ENCODE measurements at places on chromosomes 12 and 14. TPM values are rescaled to one million over a fixed set of nuclear protein-coding genes. Genes with fewer than 3 reads are reported as not detected.
A peak's percentile ranks its signal among the peaks of the same experiment; 100 is the strongest.

DNA sequence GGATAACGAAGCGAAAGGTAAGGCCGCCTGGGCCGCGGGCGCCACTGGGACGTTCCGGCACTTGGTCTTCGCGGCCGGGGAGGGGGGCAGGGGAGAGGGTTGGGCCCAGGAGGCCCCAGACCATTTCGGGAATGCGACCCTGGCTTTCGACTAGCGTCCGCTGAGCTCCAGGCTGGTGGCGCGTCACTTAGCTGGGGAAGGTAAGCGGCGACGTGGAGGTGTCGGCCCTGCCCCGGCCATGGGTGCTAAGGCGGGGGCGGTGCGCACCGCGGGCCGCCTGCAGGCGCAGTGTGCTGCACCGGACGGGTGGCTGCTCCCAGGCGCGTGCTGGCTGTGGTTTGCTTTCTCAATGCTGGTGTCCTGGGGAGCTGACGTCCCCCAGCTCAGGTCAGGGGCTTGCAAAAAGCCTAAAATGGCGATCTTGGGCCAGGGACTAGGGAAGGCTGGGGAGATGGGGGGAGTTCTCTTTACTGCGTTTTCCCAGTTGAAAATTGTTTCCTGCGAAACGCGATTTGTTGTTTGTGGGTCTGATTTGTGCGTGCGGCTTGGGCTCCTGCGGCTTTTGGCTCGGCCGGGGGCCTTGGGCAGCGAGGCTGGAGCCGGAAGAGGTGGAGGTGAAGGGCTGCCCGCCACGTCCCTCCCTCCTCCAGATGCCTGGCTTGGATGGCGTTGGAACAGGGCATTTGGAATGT, 1.2 kb downstream of the HOXC10 start:
- no peak overlapping the region for H3K27ac ChIP-seq
- peaks cover 27% of the 10 kb centered on the region for H3K4me1 ChIP-seq
- H3K36me3 ChIP-seq, result no peaks in the 10 kb centered on the region
- DNase-seq, result no peak
- no peak overlapping the region for H3K4me3 ChIP-seq

- no peaks in the 10 kb centered on the region for H3K36me3 ChIP-seq
- H3K4me1 ChIP-seq, result no peaks in the 10 kb centered on the region
These were observed 243.7 kb upstream of the DIO2 start for GRCh38 chr14:80455031-80455430.

DNA sequence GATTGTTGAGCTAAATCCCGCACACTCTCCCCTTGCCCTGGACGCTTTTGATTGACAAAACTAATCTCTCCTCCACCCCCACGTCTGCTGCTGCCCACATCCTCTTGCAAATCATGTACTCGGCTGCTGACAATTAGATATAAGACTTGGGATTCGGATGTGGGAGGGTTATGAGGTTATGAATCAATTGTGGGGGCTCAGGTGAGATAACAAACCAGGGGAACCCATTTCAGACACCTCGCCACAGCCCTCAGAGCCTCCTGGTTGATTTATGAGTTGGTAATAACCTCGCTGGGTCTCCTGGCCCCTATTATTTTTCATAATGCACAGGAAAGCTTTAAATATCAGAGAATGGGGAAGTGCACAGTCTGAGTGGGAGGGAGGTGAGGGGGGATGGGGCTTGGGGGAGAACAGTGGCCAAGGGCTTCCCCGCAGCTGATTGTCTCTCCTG, 449.9 kb downstream of the DPF3 start:
- DNase-seq, result no peak
- no peaks in the 10 kb centered on the region for H3K36me3 ChIP-seq
- H3K4me1 ChIP-seq, result no peaks in the 10 kb centered on the region
- no peaks in the 10 kb centered on the region for H3K27me3 ChIP-seq
- H3K27ac ChIP-seq, result no peak overlapping the region

GRCh38 chr12:4567073-4567881, 5.3 kb downstream of the DYRK4 start:
- H3K27ac ChIP-seq, result no peak overlapping the region
- no peak overlapping the region for H3K4me3 ChIP-seq
- H3K27me3 ChIP-seq, result no peaks in the 10 kb centered on the region
- H3K36me3 ChIP-seq, result no peaks in the 10 kb centered on the region
- H3K4me1 ChIP-seq, result peaks cover 3% of the 10 kb centered on the region

DNA sequence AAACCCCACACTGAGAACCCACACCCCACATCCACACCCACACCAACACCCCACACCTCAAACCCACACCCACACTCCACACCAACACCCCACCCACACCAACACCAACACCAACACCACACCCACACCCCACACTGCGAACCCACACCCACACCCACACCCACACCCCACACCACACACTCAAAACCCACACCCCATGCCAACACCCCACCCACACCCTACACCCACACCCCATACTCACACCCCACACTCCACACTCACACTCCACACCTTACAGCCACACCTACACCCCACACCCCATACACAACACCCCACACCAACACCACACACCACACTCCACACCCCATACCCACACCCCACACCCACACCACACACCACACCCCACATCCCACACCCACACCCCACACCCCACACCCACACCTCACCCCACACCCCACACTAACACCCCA, 38.0 kb downstream of the TMEM120B start:
- H3K4me1 ChIP-seq, result peaks cover 14% of the 10 kb centered on the region
- DNase-seq, result no peak
- H3K4me3 ChIP-seq, result no peak overlapping the region
- no peaks in the 10 kb centered on the region for H3K27me3 ChIP-seq

GRCh38 chr14:25132732-25133422, 82.9 kb upstream of the STXBP6 start:
- no peak overlapping the region for H3K27ac ChIP-seq
- H3K36me3 ChIP-seq, result no peaks in the 10 kb centered on the region
- DNase-seq, result peak; percentile 86
- no peaks in the 10 kb centered on the region for H3K27me3 ChIP-seq
- H3K4me1 ChIP-seq, result peaks cover 4% of the 10 kb centered on the region

DNA sequence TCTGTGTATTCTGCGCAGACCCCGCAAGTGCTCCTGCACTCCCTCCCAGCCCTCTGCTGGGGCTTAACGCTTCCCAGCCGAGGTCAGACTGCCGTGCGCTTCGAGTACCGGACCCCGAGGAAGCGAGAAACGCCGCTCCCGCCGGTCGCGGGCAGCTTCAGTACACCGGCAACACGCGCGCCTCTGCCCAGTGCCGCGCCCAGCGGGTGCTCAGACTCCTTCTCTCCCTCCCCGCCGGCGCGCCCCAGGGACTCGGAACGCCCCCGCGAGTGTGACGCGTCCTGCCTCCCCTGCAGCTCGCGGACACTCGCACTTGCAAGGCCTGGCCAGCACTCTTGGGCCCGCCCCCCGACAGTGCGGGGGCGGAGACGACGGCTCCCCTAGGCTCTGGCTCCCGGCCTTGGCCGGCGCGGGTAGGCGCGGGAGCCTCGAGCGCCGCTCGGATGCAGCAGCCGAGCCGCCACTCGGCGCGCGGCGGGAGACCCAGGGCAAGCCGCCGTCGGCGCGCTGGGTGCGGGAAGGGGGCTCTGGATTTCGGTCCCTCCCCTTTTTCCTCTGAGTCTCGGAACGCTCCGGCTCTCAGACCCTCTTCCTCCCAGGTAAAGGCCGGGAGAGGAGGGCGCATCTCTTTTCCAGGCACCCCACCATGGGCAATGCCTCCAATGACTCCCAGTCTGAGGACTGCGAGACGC, at the start of gene PTGER2:
Gene PTGER2 (plus strand): TSS at position 410 of the 692 bp plus-strand sequence. CDS start 237 bp downstream, at position 647.
- peak; percentile 69 for DNase-seq
- H3K4me1 ChIP-seq, result peaks cover 18% of the 10 kb centered on the region
- H3K27ac ChIP-seq, result peak within 1 kb of the TSS; percentile 3
- peak within 1 kb of the TSS; percentile 24 for H3K4me3 ChIP-seq
- H3K27me3 ChIP-seq, result peaks cover 6% of the 10 kb centered on the region

DNA sequence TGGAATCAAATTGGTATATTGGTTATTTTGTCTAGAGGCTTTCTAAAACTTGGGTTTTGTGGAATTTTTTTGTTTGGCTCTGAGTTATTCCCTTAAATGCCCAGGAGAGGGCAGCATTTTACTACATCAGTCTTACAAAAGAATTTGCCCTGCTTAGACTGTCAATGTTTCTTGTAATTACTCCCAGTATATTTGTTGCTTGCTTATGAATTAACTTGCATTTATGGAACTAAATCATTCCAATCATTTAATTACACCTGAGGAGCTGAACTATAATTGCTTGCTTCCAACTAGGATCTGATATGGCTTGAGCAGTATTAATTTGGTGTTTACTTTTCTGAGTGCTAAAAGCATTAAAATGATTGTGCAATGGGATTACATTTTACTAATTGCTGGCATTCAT, 48.7 kb downstream of the MIPOL1 start:
- no peak overlapping the region for H3K27ac ChIP-seq
- no peak overlapping the region for H3K4me3 ChIP-seq
- H3K4me1 ChIP-seq, result no peaks in the 10 kb centered on the region
- H3K27me3 ChIP-seq, result no peaks in the 10 kb centered on the region

GRCh38 chr14:102620413-102620812, 28.0 kb downstream of the RCOR1 start:
- H3K4me1 ChIP-seq, result peaks cover 17% of the 10 kb centered on the region
- no peaks in the 10 kb centered on the region for H3K36me3 ChIP-seq
- H3K4me3 ChIP-seq, result no peak overlapping the region
- H3K27me3 ChIP-seq, result no peaks in the 10 kb centered on the region

DNA sequence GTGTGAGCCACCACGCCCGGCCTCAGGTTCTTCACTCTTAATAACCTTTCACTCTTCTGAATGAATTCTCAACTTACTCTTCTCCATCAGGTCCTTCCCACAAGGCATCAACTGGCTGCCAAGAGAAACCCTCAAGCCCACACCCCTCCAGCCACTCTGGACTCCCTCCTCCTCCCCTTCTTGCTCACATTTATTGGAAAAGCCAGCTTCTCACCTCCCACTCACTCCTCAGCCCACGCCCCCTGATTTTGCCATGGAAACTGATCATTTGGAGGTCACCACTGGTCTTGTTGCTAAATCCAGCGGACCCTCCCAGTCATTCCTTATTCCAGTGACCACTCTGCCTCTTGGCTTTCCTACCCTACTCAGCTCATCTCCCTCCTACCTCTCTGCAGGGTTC, 17.4 kb upstream of the ACVR1B start:
- no peak overlapping the region for H3K27ac ChIP-seq
- no peak for DNase-seq
- H3K36me3 ChIP-seq, result no peaks in the 10 kb centered on the region
- no peaks in the 10 kb centered on the region for H3K27me3 ChIP-seq
- H3K4me1 ChIP-seq, result peaks cover 8% of the 10 kb centered on the region
- no peak overlapping the region for H3K4me3 ChIP-seq

- no peak for DNase-seq
- H3K27ac ChIP-seq, result no peak overlapping the region
- peaks cover 6% of the 10 kb centered on the region for H3K36me3 ChIP-seq
- no peak overlapping the region for H3K4me3 ChIP-seq
- no peaks in the 10 kb centered on the region for H3K27me3 ChIP-seq
These were observed 153.7 kb downstream of the PCNX1 start for GRCh38 chr14:71060825-71061455.

DNA sequence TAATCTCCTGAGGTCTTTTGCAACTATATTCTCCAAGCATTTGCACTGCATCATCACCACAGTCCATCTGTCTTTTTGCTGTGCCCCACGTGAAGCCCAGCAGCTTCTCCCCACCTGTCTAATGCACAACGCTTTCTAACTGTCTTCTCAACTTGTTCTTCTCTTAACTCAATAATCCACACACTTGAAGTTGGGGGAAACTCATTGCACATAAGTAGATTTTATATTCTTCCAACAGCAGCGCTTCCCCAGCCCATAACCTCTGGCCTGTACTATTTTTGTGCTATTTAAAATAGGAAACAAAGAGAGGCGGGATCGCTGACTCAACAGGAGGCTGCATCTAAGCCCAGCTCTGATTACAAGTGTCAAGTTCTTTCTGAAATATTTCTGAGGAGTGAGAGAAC, 226.7 kb downstream of the GXYLT1 start:
- no peaks in the 10 kb centered on the region for H3K27me3 ChIP-seq
- H3K4me1 ChIP-seq, result no peaks in the 10 kb centered on the region
- no peak for DNase-seq
- no peak overlapping the region for H3K27ac ChIP-seq

- no peak for DNase-seq
- no peak overlapping the region for H3K4me3 ChIP-seq
- peaks cover 5% of the 10 kb centered on the region for H3K36me3 ChIP-seq
- H3K27ac ChIP-seq, result no peak overlapping the region
These were observed 111.9 kb downstream of the LRRK2 start for GRCh38 chr12:40336573-40337199.

DNA sequence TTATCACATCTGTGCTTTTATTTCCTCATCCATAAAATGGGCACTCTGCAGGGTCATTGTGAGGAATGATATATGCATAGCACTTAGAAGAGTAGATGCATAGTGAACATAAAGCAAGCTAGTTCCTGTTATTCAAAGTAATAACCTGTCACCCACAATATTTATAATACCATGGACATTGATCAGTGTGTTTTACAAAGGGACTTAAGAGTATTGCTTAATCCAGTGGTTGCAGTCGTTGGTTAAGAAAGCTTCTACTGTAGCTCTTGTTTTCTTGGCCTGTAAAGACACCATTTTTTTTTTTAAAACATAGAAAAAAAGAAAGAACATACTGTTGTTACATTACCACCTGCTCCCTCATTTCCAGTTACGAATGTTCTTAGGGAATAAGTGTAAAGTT, 13.1 kb downstream of the METAP2 start:
- H3K4me1 ChIP-seq, result peaks cover 6% of the 10 kb centered on the region
- H3K27me3 ChIP-seq, result no peaks in the 10 kb centered on the region
- H3K36me3 ChIP-seq, result no peaks in the 10 kb centered on the region
- H3K4me3 ChIP-seq, result no peak overlapping the region
- DNase-seq, result no peak

DNA sequence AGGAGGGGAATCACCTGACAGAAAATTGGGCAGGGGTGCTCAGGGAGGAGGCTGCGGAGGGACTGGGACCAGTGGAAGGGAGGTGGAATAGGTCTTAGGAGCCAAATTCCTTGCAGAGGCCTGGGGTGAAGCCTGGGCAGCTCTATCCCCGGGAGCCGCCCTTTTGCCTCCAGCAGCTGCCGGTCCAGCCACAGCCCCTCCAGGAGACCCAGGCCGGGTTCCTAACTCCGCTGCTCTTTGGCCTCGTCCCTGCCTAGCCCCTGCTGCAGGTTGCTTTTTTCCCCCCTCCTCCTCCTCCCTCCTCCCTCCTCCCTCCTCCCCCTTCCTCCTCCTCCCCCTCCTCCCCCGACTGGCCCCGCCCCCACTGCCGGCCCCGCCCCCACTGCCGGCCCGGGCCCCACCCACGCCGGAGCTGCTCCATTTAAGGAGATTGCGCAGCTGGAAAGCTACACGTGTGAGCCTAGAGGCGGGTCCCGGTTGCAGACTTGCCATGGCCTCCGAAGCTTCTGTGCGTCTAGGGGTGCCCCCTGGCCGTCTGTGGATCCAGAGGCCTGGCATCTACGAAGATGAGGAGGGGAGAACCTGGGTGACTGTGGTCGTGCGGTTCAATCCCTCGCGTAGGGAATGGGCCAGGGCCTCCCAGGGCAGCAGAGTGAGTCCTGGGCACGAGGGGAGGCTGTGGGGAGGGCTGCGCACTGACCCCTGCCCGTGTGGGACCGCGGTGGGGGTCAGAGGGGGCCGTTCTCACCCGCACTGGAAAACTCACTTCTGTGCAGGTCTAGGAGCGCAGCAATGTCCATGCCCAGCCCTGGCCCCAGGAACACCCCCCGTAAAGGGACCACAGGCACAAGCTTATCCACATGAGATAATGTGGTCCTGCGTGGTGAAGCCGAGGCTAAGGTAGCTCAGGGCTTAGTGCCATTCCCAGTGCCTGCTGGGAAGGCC, at the start of gene TCL1B:
Gene TCL1B (plus strand): TSS at position 449 of the 945 bp plus-strand sequence. CDS start 42 bp downstream, at position 491.
- H3K27me3 ChIP-seq, result no peaks in the 10 kb centered on the region
- no peak within 1 kb of the TSS for H3K4me3 ChIP-seq
- H3K4me1 ChIP-seq, result no peaks in the 10 kb centered on the region
- no peaks in the 10 kb centered on the region for H3K36me3 ChIP-seq
- no peak within 1 kb of the TSS for H3K27ac ChIP-seq
- DNase-seq, result no peak

Gene TMX1
- 15.5 TPM for total RNA-seq

Gene CIDEB
- 34.0 TPM for total RNA-seq

Gene TPPP2
- not detected for total RNA-seq

Gene NAP1L1
- 151 TPM for total RNA-seq

Gene GUCY2C
- total RNA-seq, result not detected

Gene SDR9C7
- total RNA-seq, result not detected

Gene IFT81
- total RNA-seq, result 6.3 TPM
